Vagina (tissue), 2 donors: ENCODE measurements at places on chromosomes 3 and 15.
A peak's percentile ranks its signal among the peaks of the same experiment; 100 is the strongest.

GRCh38 chr3:45035441-45036301, 9.6 kb downstream of the CLEC3B start:
- DNase-seq: no peak

GRCh38 chr15:71742964-71743363, 67.4 kb upstream of the NR2E3 start:
- no peak for DNase-seq

- no peak for DNase-seq
Observed at GRCh38 chr3:60636846-60637245, 614.4 kb downstream of the FHIT start.

DNA sequence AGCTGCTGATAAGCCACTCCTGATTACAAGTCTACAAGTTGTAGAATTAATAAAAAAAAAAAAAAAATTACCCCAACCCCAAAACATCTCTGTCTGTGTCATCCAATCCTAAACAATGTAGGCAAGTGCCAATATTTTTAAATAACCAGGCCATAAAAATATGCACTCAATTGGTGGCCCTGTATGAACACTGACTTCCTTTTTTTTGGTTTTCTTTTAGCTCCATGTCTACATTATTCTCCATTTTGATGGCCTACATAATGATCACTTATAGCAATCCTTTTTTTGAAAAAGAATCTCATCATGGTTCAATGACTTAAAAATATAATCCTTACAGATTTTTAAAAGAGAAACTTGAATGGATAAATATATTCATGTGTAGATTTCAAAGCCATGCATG, 72.1 kb downstream of the FOXP1 start:
- no peak for DNase-seq

DNA sequence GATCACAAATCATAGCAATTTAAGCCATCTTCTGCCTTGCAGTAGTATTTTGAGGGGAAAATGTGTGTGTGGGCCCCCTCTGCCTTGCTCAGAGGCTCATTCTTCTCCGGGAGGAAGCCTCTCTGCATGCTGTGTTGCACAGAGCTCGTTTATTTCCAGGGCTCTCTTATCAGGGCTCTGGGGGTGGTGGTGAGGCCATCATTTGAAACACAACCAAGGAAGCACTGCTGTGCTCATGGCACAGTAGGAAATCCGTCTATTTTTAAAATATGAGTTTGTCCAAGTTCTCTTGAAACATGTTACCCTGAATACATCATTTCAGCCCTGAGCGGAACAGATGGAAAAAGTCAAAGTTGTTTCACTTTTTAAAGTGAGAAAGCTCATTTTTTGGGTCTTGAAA, 369.0 kb upstream of the CFAP20DC start:
- no peak for DNase-seq

DNA sequence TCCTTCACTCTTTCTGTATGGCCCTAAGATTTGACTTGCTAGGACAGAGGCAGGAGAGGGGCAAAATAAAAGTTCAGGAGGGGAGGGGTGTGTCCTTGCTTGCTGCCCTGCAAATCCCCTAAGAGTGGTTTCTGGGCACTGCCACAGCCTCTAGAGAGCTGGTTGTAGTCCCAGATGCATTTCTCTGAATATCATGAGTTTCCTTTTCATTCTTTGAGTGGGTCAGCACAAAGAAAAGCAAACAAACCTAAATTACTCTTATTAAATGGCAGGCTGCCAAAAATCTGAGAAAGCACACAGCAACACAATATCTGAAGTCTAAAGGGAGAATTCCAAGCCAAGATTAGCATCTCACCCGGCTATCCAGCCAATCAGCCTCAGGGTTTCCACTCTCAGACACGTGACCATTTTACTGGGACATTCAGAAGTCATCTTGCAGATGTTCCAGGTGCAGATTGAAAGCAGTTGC, 919.3 kb downstream of the TUSC7 start:
- DNase-seq: no peak

- DNase-seq: no peak
Observed at GRCh38 chr3:13123765-13124164, 50.5 kb upstream of the IQSEC1 start.

GRCh38 chr3:130345487-130346079, at the start of gene COL6A5:
Gene COL6A5 (plus strand): TSS chr3:130345672. CDS start chr3:130373639, 27,967 bp downstream.
- DNase-seq: no peak

DNA sequence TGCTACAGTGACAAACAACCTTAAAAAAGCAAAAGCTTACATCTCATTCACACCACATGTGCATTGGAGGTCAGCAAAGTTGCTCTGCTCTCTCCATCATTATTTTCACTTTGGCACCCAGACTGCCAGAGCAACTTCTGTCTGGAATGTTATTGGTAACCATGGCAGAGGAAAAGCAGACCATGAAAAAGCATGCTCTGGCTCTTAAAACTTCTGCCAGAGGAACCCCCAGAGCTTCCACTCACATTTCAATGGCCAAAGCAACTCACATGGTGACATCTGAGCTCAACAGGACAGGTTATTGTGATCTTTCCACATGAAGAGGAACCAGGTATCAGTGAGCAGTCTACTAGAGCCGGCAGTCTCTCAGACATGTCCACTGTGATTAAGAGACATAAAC, 21.9 kb upstream of the FRMD5 start:
- no peak for DNase-seq

GRCh38 chr3:24017305-24017704, 72.2 kb downstream of the NR1D2 start:
- DNase-seq: no peak

DNA sequence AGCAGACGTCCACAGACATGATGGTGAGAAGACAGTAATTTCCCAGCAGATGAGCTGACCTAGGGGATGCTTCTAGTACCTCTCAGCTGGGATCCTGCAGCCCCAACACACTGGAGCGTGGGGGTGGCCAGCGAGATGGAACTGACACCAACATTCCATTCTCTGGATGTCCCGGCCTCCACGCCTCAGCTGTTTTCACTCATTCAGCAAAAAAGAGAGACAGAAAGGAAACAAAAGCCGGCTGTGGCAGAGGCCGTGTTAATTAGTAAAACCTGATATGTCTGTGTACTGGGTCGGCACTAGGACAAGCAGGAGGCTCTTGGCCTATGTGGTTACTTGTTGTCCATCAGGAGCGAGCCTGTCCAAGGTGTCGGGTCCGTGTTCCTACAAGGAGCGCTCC, 82.6 kb upstream of the MYZAP start:
- DNase-seq: no peak

GRCh38 chr3:134970895-134971294, 175.8 kb downstream of the EPHB1 start:
- DNase-seq: no peak

DNA sequence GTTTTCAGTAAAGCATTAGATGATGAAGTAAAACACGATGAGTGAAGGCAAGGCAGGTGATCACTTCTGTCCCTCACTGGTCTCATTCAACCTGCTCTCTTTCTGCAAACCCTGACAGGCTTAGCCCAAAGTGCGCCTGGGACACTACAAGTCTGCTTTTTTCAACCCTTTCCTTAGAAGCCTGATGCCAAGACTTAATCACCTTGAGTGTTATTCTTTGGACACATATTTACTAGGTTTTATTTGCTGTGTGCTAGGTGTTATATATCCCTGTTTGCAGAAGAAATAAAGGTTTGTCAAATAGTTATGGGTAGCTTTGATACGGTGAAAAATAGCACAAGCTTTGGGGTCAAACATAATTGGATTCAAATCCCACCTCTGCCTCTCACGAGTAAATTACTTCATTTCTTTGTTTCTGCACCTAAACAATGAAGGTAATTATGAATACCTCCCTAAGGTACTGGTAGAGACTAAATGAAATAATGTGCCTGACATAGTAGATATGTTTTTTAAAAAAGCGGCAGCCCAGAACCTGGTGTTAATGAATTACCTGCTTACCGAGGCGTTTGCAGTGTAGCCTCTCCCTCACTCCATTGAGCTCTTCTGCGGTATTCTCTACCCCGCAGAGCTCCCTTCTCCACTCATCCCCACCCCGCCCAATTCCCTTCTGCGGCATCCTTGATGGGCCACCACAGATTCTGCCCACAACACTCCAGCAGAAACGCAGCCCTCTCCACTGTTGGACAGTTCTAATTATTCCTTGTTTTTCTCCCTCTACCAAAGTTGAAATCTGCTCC, 269.0 kb upstream of the TPM1 start:
- DNase-seq: no peak

- DNase-seq: no peak
Observed at GRCh38 chr3:52722491-52722890, 16.6 kb downstream of the SPCS1 start.

DNA sequence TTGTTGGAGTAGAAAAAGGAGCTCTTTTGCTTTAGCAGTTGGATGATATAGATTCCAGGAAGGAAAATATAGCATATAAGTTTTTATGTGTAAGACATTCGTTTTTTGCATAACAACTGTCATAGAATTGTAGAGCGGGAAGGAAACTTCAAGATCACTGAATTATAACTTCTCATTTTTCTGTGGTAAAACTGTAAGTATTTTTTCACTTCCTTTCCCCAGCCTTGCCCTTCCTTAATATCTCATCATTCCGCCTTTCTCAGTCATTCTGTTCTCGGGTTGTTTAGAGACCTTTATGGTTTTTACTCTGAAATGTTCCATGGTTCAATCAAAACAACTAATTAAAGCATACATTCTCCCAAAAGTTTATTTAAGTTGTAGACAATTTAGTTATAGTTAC, 1.1 kb downstream of the EAF2 start:
- no peak for DNase-seq

- no peak for DNase-seq
Observed at GRCh38 chr15:74174219-74174957, 878 bp downstream of the ISLR start.

DNA sequence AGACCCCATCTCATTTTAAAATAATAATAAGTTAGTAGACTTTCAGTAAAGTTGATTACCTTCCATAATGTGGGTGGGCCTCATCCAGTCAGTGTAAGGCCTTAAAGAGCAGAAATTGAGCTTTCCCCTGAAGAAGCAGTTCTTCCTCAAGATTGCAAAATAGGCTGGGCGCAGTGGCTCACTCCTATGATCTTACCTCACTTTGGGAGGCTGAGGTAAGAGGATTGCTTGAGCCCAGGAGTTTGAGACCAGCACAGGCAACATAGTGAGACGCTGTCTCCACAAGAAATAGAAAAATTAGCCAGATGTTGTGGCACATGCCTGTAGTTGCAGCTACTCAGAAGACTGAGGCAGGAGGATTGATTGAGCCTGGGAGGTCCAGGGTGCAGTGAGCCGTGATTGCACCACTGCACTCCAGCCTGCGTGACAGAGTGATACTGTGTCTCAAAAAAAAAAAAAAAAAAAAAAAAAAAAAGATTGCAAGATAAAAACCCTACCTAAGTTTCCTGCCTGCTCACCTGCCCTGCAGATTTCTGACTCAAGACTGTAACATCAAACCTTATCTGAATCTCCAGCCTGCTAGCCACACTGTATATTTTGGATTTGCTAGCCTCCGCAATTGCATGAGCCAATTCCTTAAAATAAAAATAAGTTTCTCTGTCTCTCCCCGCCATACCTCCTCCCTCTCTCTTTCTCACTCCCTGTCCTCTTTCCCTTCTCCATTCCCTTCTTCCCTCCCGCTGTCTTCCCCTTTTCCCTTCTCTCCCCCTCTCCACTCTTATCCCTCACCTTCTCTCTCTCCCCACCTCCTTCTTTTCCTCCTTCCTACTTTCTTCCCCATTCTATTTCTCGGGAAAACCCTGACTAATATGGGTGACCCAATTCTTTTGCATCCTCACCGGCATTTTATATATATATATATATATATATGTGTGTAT, 16.9 kb downstream of the KLHL18 start:
- DNase-seq: no peak

- peak; percentile 90 for DNase-seq
Observed at GRCh38 chr3:184186184-184186901, at the start of gene ABCF3. Gene ABCF3 (plus strand): TSS chr3:184186199. CDS start chr3:184186208, 9 bp downstream.

DNA sequence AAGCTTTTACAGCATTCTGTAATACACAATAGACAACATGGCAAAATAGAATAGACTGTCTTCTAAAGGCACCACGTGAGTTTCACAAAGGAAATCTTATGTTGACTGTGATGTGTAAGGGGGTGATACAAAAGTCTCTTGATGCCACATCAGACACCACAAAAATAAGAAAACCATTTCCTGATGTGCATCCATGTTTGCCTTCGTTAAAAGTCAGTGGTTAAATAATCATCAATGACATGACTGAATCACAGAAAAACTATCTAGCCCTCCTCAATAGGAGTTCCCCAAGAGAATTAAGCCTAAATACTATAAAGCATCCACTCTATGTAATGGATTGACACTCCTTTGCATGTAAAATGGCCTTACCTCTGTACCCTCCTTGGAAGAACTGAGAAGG, 198.6 kb upstream of the SLC2A2 start:
- DNase-seq: no peak

DNA sequence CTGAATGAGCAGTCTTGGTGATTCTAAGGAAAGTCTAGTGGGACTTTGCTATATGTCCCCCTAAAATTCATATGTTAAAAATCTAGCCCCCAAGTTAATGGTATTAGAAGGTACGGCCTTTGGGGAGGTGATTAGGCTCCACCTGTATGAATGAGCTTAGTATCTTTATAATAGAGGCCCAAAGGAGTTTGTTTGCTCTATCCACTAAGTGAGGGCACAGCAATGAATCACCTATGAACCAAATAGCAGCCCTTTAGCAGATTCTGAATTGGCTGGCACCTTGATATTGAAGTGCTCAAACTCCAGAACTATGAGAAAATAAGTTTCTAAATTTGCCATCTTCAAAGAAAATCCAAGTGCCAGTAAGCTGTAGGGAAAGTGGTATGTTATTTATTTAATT, 187.9 kb downstream of the SUCNR1 start:
- no peak for DNase-seq

GRCh38 chr3:100416176-100416575, 14.8 kb downstream of the LNP1 start:
- no peak for DNase-seq

- DNase-seq: no peak
Observed at GRCh38 chr3:1587426-1587825, 494.6 kb downstream of the CNTN6 start.

GRCh38 chr15:79467865-79468586, 35.9 kb downstream of the MINAR1 start:
- no peak for DNase-seq

- DNase-seq: no peak
Observed at GRCh38 chr15:76904461-76905012, 603 bp downstream of the SCAPER start.

- DNase-seq: no peak
Observed at GRCh38 chr3:65093641-65094040, 405.8 kb upstream of the ADAMTS9 start.

GRCh38 chr3:15797642-15798303, at the start of gene ANKRD28:
Gene ANKRD28 (minus strand): TSS chr3:15797979. CDS start chr3:15796521, 1,458 bp downstream.
- no peak for DNase-seq

GRCh38 chr3:175511219-175511785, 652.2 kb downstream of the NAALADL2 start:
- DNase-seq: no peak

- no peak for DNase-seq
Observed at GRCh38 chr15:66642514-66642913, 59.5 kb upstream of the SMAD6 start.

DNA sequence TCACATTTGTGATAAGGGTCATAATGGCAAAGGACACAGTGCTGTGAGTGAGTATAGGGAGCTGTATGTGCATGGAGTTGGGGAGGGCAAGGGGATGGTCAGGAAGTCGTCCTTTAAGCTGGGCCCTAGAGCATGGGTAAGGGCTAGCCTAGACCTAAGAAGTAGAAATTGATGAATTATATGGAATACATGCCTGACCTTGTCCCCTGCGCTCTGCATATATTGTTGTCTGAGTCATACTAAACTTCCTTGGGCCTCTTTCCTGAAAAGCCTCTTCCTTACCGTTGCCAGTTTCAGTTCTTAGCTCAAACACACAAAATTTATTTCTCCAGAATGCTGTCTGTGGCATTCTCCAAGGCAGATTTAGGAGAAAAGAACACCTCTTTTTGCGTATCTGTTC, 4.6 kb downstream of the SNRK start:
- no peak for DNase-seq

GRCh38 chr15:29890336-29891095, 68.2 kb upstream of the TJP1 start:
- DNase-seq: no peak
